Activated T-cell treated with anti-CD3 and anti-CD28 coated beads, Interleukin-2, amount 50 U/mL, for 1 hour (primary cell): ENCODE measurements at places on chromosomes 6 and 20.

DNA sequence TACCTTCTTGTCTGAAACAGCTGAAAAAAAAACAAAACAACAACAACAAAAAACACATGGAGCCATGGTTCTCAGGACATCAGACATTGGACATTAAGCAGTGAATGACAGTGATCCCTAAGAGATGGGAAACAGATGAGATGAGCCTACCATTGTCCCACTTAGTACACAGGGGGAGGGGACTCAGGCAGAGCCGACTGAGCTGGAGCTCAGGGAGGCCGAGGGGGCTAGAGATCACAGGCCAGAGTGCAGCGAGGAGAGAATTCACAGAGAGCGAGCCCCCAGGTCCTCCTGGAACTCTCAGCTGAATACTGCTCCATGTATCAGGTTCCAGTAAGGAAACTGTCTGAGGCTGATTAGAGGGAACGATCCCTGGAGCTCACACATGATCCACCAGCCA, 134.6 kb downstream of the GRM4 start:
- DNase-seq, result no peak

GRCh38 chr6:44276667-44277640, 6.7 kb downstream of the TMEM151B start:
- no peak for DNase-seq

DNA sequence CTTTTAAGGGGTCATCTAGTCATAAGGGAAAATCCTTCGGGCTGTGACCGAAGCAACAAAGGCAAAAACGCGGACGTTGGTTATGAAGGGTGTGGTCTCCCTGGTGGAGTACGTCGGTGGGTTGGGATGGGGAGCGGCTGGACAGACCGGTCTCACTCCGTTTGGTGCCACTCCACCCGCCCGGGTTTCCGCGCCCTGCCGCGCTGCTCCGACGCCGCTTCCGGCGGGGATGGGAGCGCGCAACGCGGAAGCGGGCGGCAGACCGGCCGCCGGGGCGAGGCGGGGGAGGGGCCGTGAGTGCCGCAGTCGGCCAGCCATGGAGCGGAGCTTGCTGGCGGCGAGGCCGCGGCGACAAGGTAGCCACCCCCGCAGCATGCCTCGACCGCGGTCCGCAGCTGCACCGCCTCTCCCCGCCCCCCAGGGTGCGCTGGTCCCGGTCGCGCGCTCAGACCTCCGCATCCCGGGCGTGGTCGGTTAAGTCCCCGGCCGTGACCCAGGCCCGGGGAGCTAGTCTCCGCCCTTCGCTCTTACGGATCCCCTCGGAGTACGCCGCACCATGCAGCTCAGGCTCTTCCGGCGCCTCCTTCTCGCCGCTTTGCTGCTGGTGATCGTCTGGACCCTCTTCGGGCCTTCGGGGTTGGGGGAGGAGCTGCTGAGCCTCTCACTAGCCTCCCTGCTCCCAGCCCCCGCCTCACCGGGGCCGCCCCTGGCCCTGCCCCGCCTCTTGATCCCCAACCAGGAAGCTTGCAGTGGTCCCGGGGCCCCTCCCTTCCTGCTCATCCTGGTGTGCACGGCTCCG, at the start of gene B3GALT4:
TSS of gene B3GALT4 (plus strand) at position 260 of the 799 bp plus-strand sequence. CDS start at position 557, 297 bp downstream.
- peak; percentile 74 for DNase-seq

GRCh38 chr6:159959165-159959975, 9.5 kb upstream of the IGF2R start:
- no peak for DNase-seq

GRCh38 chr6:48641544-48641943, 530.5 kb upstream of the PTCHD4 start:
- DNase-seq, result no peak

DNA sequence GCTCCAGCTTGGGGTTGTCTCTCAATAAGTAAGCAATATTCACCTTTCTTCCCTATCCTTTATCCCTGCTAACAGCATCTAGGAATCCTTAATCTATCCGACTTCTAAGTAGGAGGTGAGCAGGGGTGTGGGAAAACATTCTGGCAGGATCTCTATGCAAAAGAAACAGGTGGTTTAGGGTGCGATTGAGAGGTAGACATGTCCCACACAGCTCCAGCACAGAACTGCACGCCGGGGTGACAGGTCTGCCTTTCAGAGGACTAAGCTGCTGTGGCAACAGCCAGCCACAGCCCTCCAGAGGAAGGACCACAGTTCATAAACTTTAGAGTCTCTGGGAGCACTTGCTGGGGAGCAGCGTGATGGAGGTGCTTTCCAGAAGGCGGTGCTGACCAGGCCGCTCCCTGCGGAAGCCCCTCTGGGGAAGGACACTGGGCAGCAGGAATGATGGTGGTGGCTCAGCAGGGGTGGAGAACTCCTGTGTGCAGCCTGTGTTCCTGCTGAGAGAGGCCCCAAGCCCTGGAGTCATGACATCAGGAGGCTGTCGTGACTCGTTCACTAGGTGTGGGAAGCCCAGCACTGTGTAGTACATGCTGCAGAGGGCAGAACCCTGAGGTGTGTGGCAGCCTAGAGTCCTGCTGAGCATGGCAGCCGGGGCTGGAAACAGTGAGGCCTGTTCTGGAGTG, 509.6 kb downstream of the PRKN start:
- DNase-seq, result no peak

GRCh38 chr6:25774120-25774715, 19.7 kb downstream of the SLC17A4 start:
- no peak for DNase-seq

DNA sequence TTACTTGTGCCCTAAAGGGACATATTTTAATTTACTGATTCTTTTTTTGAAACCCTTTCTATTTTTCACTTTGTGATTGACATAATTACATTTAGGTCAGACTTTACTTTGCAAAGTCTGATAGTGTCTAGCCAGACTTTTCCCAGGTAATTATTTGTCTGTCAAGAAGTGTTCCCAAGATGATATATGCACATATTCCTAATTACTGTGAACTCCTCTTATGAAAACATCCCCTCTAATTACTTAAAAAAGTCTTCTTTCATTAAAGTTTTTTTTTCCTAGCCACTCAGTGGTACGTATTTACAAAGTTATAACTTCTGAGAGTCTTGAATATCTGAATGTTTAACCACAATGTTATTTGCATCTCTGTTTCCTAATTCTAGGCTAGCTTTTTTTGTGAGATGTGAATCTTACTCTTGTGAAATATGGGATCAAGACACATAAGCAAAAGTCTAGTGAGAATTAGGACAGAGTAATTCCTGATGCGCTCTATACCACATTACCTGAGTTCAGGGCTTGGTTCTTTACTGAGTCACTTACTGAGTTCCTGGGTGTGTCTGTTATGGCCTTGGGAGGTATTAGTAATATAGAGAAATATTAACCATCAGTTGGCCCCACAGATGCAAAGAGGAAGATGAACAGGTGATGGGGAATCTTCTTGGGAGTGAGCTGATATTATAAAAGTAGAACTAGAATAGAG, 27.9 kb downstream of the FAM83B start:
- DNase-seq, result no peak

GRCh38 chr6:147733686-147734085, 225.2 kb downstream of the SAMD5 start:
- DNase-seq, result no peak
